ENCODE measurements at places on chromosomes 5 and 9.

DNA sequence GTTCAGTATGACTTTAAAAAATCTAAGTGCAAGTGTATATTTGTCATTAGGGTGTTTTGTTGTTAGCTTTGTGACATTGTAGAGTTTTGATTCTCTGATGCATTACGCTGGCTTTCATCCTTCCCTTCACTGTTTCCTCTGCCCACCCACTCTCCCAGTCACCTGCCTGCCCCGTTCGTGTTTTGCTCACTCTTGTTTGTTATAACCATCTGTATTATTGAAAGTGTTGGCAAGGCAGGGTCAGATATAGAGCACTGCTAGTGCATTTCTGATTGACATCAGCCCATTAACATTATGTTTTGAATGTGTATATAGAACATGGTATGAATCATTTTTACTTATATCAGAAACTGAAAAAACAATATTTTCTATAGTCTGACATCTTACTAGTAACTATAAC lies 27.3 kb downstream of the SCGB3A1 start:
- DNase-seq = no peak

DNA sequence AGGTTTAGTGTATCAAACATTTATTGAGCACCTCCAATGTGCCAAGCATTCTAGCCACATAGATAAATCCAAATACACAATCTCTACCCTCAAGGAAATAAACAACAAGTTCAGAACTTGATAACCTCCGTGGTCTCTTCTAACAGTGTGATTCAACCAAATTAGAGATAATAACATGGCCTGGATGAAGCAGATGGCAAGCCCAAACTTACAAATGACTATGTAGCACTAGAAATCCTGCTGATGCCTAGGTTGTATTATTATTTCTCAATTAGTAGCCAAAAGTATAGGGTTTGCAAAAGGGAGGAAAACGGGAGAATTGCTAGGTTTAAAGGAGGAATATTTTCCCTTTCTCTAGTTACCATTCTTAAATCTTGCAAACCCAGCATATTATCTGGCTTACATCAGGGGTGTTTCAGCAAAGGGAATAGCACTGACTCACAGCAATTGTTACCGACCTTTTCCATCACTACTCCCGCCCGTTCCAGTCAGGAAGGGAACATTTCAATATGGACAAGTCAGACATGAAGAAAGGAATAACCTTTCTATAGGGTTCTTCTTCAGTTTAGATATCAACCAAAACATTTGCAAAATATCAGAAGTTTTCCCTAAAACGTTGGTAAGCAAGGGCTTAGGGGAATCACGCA lies 2.3 kb downstream of the DPYSL3 start:
- no peak for DNase-seq

DNA sequence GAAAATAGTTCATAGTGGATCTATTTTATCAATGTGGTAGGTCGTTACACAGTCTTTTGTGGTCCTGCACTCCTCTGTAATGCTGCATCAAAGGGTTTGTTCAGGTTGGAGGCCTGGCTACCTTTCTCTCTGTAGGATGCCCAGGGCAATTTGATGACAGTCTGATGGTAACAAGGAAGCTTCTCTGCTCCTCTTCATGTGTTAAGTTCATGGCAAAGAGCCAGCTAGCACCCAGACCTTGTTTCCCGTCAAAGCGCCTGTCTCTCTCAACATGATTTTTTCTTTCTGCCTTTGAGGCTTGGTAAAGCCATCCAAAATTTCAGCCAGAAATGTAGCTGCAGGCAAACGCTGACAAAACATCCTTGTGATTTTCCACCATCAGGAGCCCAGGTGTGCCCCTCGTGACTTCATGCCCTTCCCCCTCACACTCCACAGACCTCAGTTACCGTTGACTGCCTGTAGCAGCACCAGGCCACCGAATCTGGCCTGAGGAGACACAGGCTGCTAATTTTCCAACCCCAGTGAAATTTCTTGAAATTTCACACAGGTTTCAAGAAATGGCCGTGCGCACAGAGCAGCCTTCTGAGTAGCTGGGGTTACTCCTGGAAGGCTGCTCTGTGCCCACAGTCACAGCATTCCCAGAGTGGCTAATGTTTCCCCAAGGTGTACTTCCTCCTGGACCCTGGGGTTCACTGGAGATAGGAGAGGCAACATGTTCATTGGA lies 292.7 kb downstream of the CWC27 start:
- DNase-seq = no peak

DNA sequence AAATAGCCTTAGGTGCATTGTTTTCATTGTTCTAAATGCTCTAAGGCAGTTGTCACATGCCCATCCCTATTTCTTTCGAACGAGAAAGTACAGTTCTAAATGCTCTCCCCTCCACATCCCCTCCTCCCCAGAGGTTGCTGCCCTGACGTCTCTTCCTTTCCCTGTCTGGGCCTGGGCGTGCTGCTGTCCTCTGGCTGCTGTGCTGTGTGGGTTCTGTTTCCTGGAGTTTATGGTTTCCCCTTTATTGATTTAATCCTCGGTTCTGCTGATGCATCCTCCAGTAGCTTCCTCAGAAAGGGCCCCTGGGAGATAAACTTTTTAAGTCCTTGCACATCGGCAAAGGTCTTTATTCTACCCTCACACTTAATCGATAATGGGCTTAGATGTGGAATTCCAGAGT lies 48.8 kb downstream of the MVB12B start:
- DNase-seq = no peak

DNA sequence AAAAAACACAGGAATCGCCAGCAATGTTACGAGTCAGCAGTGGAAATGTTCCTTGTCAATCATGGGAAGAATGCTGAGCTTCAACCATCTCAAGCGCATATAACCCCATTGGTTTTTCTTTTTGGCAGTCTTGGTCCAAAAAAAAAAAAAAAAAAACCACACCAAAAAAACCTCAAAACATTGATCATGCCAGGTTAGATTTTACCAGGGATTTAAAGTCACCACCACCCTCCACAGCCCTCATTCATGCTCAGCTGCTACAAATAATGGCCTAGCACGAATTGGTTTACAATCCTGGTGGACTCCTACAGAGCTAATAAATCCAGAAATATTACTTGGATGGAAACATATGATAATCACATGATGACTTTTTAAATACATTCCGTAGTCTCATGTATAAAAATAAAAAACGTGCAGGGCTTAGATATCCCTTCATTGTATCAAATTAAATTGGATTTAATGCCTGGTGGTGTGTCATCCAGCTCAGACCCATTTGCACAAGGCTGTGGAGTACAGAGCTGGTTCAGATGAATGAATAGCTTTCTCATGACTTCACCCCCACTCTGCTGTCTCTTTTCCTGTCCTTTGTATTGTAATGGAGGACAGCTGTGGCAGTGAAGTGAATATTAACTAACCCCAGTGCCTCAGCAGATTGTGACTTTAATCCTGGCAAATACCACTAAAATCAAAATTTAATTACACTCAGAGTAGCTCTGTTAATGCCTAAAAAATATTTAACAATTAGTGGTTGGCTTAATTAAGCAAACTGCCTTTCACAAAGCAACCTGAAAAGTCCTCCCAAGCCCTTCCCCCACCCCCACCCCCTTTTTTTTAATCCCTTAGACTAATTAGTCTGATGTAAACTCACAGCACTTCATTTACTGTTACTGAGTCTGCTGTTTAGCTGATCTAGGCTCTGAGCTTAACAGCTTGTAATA lies 626.5 kb upstream of the ZNF608 start:
- no peak for DNase-seq

- no peak for DNase-seq
Observed at GRCh38 chr5:180603076-180603594, 11.8 kb upstream of the SCGB3A1 start.

GRCh38 chr5:77774981-77775789 lies 954 bp downstream of the TBCA start:
- DNase-seq = no peak

DNA sequence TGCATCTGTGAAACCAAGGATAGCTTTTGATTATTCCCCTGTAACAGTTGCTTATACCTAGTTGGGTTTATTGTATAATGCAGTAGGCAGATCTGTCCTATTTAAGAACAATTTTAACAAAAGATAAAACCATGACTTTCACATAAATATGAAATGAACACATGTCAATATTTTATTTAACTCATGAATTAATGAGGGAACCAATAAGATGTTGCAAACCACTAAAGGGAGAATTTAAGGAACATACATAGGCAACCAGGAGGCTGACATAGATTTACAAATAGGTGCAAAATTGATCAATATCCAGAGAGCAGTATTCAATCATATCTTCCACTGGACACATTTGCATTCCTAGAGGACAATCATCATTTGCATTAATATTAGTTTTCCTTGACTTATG lies 280.0 kb upstream of the BRINP1 start:
- no peak for DNase-seq

DNA sequence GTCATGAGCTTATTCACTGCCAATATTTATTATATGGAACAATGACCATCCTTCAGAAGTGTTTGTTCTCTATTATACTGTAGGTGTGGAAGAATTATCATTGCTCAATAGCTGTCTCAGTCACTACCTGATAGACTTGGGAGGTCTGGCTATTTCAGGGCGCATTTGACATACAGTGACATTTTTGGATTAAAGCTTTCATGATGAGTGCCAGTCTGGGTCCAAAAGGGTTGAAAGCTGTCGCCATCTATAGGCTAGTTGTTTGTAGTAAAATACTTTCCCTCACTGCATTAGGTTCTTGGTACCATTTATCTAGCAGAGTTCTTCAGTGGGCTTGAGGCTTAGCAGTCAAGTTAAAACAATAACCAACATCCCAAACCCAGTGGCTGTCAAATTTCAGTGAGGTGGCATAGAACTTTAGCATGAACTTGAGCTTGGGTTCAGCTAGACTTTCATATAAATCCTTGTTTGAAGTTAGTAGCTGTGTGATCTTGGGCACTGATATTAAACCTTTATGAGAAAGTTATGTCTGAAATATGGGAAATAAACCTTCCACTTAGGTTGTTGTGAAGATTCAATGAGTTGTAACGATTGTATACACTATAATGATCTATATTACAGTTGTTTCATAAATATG lies 110.5 kb upstream of the CDKN2B start:
- no peak for DNase-seq

GRCh38 chr5:33340195-33340594 lies 100.6 kb upstream of the TARS1 start:
- no peak for DNase-seq

- no peak for DNase-seq
Observed at GRCh38 chr9:16147726-16148125, 594.9 kb downstream of the CCDC171 start.

GRCh38 chr5:6117212-6117611 lies 261.1 kb downstream of the MED10 start:
- no peak for DNase-seq

GRCh38 chr5:57698802-57699201 lies 216.2 kb upstream of the ACTBL2 start:
- no peak for DNase-seq

- DNase-seq = no peak
Observed at GRCh38 chr5:179315356-179315890, 29.8 kb downstream of the ADAMTS2 start.

GRCh38 chr9:137488327-137488653 lies 29.2 kb upstream of the NSMF start:
- DNase-seq = no peak

DNA sequence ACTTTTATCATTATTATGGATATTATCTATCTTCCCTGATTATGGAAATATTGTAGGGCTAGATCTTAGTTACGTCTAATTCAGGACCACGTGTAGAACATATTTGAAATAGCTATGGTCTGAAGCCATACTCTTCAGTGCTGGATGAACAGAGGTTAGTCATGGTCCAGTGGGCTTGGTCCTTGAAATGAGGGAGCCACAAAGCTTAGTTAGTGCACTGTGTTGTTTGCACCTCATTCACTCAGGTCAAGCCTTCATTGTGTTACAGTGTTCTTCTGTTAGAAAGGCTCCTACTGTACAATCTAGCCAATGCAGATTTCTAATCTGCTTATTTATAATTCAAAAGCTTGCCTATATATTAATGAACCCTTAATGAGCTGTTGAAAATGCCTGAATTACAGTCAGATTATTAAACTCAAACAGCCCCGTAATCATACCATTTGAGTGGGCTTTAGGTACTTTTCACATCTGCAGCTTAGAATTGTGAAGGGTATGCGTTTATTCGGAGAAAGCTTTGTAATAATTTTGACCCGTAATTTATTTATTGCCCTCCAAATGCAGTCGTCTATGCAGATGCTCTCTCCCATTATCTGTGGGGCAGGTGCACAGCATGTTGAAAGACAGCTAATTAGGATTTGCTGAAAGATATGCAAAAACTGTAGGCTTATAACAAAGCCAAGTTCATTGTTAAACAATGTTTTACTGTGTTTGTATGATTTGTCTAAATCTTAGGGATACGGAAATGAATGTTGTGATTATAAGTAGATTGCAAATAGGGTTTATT lies 164.9 kb downstream of the PBX3 start:
- peak; percentile 19 for DNase-seq

- DNase-seq = no peak
Observed at GRCh38 chr9:128389395-128390149, 18.4 kb downstream of the URM1 start.

- DNase-seq = no peak
Observed at GRCh38 chr5:124876566-124876965, 130.1 kb upstream of the ZNF608 start.

- DNase-seq = no peak
Observed at GRCh38 chr9:101365181-101365580, 19.6 kb downstream of the BAAT start.

DNA sequence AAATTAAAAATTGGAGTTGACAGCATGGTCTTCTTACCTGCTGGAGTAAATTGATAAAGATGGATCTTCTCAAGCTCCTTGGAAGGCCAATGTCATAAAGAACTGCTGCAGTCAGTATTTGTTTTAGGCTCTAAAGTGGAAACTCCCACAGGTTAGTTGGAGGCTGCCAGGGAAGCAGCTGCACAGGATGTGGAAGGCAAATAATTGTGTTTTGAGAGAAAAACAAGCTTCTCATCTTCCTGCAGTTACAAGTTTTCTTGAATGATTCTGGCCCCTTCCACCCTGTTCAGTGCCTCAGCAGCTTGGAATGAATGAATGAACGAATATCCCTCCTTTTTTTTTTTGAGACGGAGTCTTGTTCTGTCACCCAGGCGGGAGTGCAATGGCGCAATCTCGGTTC lies 13.9 kb downstream of the MROH2B start:
- DNase-seq = no peak

GRCh38 chr5:160347448-160347847 lies 23.0 kb downstream of the C1QTNF2 start:
- DNase-seq = no peak

- no peak for DNase-seq
Observed at GRCh38 chr5:83227611-83228010, 150.3 kb downstream of the XRCC4 start.

DNA sequence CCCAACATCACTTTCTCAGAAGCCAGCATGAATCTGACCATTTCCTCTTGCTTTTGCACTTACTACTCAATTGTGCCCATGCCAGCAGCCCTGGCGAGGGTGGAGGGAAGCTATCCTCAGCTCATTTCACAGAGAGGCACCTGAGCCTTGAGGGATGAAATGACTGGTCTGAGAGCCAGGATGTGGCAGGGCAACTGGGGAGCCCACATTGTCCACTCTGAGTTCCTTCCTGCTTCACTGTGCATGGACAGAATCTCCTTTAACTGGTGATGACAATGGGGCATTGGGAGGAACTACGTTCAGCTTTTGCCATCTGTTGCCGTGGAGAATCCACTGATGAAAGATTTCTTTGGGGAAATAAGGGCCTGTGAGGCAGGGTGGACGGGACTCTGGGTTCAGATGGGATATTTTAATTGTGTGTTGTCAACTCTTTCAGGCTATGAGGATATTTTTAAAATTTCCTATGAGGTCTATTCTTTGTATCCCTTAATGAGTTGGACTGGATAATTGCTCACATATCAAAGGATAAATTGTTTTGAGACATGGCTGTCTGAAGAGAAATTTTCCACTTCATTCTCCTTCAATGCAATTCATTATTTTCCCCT lies 78.3 kb downstream of the TNC start:
- DNase-seq = no peak

Measured in NCI-H1930 (cell line).